ENCODE measurements at places on chromosomes 1 and 21.
A peak's percentile ranks its signal among the peaks of the same experiment; 100 is the strongest.

DNA sequence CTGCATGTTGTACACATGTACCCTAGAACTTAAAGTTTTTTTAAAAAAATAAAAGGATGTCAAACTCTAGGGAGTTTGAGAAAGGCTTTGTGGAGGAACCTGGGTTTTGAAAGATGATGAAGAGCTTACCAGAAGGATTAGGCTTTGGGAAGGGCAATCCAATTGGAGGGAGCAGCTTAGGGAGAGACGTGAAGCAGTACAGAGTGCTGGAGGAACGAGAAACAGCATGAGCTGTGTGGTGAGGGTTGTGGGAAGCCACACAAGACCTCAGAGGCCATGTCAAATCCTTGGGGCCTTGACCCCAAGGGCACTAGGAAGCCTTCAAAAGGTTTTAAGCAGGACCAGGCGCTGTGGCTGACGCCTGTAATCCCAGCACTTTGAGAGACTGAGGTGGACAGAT, 8.4 kb upstream of the KPNA6 start:
- no peak for DNase-seq

- no peak for DNase-seq
Observed at GRCh38 chr1:89530444-89531089, 5.9 kb downstream of the LRRC8B start.

- no peak for DNase-seq
Observed at GRCh38 chr1:206693592-206693991, 8.9 kb downstream of the MAPKAPK2 start.

DNA sequence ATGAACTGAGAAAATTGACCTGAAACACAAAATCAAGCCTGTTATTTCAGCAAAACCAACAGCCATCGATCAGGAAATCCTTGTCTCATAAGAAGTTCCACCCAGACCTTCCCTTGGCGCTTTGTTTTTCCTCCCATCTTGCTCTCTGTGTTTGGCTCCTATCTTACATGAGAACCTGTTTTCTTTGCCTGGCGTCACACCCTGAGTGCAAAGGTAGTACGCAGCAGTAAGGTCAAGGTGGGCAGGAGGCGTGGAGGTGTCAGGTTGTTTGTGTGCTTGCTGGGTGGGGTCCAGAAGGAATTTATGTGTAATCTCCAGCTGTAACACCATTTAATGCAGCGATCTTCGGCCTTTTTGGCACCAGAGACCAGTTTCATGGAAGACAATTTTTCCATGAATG, 50.5 kb downstream of the C1orf21 start:
- no peak for DNase-seq

GRCh38 chr21:42040411-42041180, 30.4 kb upstream of the ZBTB21 start:
- DNase-seq: no peak

DNA sequence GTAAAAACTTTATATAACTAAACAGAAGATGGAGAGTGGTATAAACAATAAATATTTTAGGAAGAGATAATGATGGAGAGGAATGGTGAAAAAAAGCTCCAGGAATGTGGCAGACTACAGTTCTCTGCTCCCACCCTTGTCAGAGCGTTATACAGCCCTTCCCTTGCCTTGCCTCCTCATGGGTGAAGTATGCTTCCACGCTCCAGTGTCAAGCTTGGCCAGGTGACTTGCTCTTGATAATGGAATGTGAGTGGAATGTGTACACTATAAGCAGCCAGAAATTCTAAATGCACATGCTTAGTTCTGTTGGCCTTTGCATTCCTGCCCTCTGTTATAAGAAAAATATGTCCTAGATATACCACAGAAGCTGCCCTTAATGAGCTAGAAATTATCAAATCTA, 24.7 kb upstream of the POGK start:
- no peak for DNase-seq

GRCh38 chr1:183209533-183210158, 23.6 kb downstream of the LAMC2 start:
- DNase-seq: no peak

GRCh38 chr21:36725793-36726386, 27.0 kb downstream of the SIM2 start:
- DNase-seq: no peak

GRCh38 chr1:226608699-226609505, 60.3 kb downstream of the STUM start:
- DNase-seq: peak; percentile 14

DNA sequence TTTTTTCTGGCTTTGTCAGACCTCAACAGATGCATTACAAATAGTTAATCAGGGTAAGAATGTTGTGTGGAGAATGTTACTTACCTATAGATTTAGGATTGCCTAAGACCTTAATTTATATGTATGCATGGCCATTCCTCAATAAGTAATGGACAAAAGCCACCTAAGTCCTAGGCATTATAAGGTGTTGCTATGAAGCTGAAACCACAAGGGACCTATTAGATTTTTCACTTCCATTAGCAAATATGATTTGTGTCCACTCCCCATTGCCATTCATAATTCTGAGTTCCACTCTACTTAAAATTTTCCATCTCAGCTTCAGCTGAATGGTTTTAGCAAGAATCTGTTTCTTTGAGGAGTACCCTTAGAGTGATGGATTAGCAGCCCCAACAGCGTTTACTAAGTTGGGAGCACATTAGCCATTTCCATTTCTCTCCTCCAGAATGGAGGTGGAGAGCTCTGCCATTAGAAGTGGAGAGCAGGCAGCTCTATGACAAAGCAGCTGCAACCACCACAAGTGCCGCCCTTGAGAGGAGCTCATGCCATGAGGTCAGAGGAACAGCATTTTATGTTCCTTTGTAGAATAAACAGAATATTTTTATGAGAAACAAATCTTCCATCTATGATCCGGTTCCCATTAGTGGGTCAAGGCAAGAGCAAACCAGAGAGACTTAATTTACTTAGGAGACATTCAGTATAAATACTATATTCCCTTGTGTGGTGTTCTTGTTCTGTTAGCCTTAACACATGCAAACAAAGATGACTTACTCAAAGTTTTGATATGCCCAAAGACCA, 28.9 kb upstream of the C1orf87 start:
- no peak for DNase-seq

DNA sequence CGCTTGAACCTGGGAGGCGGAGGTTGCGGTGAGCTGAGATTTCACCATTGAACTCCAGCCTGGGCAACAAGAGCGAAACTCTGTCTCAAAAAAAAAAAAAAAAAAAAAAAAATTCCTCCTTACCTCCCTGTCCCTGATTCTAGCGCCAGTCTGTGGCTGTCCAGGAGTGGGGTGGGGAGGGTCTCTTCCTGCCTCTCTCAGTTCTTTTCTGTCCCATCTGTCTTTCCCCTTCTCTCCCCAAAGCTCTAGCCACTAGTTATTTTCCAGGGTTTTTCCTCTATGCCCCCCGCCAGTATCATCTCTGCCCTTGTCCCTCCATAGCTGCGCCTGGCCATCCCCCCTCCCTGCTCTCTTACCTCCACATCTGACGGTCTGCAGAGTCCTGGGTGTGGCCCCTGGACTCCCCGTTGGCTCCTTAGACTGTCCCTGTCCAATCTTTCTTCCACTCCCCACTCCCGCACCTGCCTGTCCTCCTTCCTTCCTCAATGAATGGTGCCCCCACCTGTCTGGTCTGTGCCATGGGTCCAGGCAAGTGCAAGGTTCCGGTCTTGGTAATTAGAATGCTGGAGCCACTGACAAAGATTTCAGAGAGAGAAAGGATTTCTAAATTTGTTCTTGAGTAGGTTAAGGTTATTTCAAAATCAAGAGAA, 1.6 kb upstream of the TMEM63A start:
- DNase-seq: no peak

DNA sequence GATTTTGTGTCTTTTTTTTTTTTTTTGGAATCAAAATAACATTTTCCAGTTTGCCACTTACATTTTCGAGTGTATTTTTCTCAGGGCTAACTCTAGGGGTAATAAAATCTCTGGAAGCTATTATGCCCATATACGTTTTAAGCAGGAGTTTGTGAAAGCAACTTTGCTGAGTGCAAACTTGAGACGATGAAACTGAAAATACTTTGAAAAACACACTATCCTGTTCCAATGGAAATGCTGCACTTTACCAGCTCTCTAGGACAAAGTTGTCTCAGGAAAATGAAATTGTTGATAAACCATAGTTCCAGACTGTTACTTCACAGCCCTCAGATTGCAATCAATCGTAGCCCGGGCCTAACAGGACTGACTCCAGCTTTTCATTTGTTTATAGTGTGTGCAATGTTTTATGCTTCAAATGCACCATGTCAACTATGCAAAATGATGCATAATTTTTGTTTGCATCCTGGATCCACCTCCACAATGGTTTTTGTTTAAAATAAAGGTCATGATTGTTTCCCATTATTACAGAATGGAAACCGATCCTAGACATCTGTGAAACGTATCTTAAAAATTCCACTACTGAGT, 220.6 kb upstream of the PKN2 start:
- DNase-seq: no peak

DNA sequence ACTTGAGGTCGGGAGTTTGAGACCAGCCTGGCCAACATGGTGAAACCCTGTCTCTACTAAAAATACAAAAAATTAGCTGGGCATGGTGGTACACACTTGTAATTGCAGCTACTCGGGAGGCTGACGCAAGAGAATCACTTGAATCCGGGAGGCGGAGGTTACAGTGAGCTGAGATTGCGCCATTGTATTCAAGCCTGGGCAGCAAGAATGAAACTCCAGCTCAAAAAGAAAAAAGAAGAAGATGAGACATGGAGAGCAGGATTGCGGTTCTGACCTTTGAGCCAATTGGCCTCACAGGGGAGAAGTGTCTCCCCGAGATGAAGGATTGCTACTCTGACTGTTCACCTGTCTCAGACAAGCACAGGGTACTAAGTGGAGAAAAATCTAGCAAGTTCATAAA, 6.6 kb downstream of the SCCPDH start:
- no peak for DNase-seq

DNA sequence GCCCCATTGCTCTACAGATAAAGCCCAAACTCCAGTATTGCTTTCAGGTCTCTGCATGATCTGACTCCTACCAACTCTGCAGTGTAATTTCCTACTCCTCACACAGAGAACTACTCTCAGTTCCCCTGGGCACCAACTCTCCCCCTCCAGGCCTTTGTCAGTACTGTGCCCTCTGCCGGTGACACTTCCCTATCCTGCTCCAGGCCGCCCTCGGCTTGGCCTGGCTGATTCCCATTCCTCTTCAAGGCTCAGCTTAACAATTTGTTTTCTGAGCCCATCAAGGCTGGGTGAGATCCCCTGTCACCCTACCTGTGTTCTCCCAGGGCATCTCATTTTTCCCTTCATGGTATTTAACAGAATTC, 2.6 kb downstream of the SLAMF8 start:
- DNase-seq: no peak

GRCh38 chr1:226956942-226957713, 17.0 kb downstream of the COQ8A start:
- DNase-seq: no peak

GRCh38 chr21:42629933-42630589, 23.4 kb upstream of the PDE9A start:
- no peak for DNase-seq

DNA sequence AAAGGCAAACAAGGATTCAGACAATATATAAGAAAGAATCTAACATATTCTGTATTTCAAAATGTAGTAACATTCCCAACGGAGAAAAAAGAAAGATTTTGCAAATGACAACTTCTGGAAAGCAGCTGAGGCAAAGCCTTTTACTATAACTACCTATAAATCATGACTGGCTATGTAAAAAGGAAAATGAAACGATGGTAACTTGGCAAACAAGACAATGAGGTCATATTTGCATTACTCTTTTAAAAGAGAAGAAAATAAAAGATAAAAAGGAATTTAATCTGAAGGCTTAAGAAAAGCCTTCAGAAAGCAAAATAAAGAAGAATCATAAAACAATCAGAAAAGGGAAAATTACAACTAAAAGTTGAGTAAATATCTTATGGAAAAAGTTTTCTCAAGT, 25.1 kb upstream of the ASPM start:
- no peak for DNase-seq

DNA sequence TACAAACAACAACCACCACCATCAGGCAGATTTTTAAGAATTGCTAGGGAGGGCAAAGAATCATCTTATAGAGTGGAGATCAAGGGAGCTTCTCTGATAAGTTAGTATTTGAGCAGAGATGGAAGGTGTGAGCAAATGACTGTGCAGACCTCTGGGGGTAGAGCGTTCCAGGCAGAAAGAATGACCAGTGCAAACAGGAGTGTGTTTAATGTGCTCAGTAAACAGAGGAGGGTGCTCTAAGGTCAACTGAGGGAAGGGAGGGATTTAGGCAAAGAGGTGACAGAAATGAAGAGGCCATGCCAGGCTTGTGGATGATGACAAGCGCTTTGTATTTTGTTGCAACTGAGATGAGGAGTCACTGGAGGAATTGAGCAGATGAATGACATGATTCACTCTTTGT, 172.5 kb upstream of the GJB5 start:
- no peak for DNase-seq
